ENCODE measurements at places on chromosomes 6 and 20.

- DNase-seq = no peak
These were observed 9.1 kb downstream of the PCIF1 start for GRCh38 chr20:45943613-45944012.

DNA sequence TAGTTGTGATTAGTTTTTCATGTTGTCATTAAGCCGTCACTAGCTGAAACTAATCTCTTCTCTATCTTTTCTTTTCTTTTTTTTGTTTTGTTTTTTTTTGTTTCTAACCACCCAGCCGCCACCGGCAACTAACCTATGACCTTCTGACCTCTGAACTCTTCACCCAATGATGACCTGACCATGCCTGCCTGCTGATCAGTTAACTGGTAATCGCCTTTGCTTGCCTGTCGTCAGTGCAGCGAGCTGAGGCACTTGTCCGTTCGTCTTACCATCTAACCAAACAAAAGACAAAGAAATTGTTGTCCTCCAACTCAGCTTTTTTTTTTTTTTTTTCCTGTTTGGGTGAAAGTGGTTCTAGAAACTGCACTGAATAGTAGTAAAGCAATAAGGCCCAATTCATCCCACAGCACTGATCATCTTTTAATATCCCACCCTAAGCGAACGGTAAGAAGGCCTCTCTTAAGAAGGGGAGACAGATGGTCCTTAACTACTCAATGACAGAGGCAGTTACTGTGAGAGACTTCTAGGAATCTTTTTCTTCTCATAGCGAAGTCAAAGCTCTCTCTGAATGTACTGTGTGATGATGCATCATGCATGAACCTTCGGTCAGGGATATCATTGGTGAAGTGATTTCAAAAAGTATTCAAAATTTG, 156.2 kb downstream of the QKI start:
- DNase-seq = no peak

- DNase-seq = no peak
These were observed 2.4 kb upstream of the KCNK5 start for GRCh38 chr6:39231521-39232243.

DNA sequence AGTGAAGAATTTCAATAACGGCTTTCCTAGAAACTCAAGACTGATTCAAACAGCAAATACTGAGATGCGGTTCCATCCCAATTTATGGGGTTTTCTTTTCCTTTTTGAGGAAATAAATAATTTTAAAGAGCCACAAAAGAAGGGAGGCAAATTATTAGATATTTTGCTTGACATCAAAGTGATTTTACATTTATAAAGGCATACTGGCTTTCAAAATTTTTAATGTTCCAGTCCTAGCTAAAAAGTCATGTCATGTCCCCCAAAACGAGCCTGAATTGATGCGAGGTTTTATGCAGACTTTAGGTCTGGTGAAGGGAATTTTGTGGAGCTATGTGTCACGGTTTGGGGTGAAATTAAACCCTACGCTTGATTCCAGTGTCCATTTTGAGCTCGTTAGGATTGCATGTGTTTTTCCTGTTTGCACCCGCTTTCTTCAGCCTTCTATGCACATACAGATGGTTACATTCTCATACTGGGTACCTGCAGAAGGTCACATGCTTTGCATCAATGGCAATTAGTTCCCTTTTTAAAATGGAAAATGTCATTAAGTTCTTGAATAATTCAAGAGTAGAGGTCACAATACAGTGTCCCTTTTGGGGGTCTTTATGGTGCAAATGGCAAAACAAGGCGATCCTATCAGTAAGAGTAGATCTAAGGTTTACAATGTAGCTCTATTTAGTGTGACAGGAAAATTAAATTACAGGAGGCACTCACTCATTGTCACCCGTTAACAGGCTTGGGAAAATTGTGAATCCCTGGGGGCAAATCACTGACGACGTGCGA, 17.3 kb downstream of the FOXA2 start:
- no peak for DNase-seq

DNA sequence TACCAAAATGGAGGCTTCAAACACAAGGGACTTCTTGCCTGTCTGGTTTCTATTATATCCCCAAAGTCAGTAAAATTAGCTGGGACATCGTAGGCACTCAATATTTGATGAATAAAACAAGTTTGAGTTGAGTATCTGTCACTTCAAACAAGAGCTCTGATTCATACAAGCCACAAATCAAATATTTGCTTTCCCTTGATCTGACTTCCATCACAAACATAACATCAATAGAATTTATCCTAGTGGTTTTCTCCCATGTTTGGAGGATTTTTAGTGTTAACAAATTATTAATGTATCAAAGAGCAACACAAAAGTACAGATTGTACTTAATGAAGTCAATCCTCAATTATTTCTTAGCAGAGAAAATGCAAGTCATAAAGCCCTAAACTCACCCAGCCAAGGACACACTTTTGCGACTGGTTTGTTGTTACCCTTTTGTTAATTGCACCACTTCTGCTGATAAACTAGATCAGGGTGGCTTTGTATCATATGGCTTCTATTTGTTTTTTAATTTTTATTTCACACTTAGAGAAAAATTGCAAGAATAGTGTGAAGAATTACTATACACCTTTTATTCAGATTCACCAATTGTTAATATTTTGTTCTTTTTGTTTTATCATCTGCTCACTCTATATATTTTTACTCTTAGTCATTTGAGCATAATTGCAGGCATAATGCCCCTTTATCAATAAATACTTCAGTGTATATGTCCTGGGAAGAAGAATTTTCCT, 117.4 kb upstream of the PRDM1 start:
- DNase-seq = no peak

DNA sequence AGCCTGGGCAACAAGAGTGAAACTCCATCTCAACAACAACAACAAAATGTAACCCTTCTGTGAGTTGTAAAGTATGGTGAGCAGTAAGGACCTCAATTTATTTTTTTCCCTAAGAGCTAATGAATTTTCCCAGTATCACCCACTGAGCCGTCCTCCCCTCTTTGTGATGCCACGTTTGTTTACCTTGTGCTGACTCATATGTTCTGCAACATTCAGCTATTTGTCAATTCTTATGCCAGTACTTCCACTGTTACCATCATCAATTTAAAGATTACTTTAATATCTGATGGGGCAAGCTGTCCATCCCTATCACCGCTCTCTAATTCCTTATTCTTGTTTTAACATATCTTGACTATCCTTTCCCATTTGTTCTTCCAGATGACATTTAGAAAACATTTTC, 37.5 kb downstream of the MAK start:
- DNase-seq = no peak

- DNase-seq = no peak
These were observed 54.6 kb downstream of the QRSL1 start for GRCh38 chr6:106684011-106684410.

DNA sequence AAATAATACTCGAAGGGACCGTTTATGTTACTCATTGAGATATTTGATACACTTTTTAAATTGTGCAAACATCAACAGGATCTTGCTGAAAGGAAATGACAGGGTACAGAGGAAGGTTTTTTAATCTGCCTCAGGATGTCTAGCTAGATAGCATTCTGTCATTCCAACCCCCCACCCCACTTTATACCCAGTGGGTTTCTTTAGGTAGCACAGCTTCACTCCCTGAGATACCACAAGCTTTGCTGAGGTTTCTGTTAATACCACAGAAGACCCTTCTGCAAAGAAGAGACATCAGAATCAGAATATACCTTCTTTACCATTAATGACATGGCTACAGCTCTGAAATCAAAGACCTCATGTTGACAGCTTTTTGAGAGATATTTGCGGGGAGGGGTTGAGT, 1.3 kb downstream of the PHACTR2 start:
- no peak for DNase-seq

DNA sequence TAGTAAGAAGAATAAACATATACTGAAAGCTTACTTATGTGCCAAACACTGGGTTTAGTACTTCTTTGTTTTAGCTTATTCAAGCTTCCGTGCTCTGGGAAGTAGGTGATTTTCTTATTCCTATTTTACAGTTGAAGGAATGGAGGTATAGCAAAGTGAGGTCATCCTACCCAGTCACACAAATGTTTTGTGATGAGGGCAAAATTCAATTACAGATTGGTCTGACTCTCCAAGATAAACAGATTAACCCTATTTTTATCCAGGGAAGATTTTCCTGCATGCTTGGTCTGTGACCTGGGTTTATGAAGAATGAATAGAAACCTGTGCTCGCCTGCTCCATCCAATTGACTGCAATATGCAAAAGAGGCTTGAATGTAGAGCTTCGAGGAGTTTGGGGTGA, 310.0 kb downstream of the ZNF217 start:
- no peak for DNase-seq

GRCh38 chr6:69261010-69261409, 535.8 kb downstream of the LMBRD1 start:
- no peak for DNase-seq

- no peak for DNase-seq
These were observed 1586.7 kb downstream of the HACE1 start for GRCh38 chr6:103273048-103273447.

- DNase-seq = no peak
These were observed 9.1 kb downstream of the LBP start for GRCh38 chr20:38355161-38356012.

DNA sequence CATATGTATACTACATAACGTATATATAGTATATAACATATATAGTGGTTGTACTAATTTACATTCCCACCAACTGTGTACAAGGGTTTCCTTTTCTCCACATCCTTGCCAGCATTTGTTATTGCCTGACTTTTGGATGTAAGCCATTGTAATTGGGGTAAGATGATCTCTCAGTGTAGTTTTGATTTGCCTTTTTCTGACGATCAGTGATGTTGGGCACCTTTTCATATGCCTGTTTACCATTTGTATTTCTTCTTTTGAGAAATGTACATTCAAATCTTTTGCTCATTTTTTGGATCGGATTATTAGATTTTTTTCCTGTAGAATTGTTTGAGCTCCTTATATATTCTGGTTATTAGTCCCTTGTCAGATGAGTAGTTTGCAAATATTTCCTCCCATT, 11.4 kb downstream of the SYNJ2 start:
- no peak for DNase-seq

- DNase-seq = peak; percentile 47
These were observed 983 bp downstream of the RBBP9 start for GRCh38 chr20:18496042-18496441.

GRCh38 chr20:47749339-47749738, 35.9 kb downstream of the SULF2 start:
- no peak for DNase-seq

- no peak for DNase-seq
These were observed 40.5 kb downstream of the HMGN3 start for GRCh38 chr6:79193971-79194370.

DNA sequence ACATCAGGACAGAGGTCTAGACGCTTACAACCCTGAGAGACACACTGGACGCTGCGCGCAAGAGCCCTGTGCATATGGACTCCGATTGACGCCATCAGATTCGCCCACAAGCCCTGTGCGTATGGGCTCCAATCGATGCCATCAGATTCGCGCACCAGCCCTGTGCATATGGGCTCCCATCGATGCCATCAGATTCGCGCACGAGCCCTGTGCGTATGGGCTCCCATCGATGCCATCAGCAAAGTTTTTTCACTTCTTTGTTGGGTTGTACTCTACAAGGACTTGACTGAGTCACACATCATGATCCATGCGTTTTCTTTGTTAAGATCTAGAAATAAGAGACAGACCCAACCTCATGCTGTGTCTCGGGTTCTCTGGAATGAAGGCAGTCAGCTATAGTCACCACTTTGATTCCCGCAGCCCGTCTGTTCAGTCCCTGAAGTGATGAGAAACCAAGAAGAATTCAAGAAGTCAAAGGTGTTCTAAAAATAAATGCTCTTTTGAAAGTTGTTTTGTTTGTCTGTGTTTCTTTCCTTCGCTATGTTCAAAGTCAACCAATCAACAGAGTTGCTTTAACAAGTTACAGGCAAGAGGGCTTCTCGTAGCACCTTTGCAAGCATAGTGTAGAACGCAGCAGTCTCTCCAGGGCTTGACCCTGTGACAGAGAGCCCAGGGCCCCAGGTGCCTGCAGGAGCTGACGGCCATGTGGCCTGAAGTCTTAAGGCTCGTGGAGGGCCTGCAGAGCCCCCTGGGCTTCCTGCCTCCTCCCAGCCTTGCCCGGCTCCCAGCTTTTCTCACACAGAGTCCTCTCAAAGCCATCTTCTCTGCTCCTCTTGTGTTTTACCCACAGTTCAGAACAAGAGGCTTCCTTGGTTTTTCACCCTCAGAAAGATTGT, 7.9 kb downstream of the RPS6KA2 start:
- no peak for DNase-seq

DNA sequence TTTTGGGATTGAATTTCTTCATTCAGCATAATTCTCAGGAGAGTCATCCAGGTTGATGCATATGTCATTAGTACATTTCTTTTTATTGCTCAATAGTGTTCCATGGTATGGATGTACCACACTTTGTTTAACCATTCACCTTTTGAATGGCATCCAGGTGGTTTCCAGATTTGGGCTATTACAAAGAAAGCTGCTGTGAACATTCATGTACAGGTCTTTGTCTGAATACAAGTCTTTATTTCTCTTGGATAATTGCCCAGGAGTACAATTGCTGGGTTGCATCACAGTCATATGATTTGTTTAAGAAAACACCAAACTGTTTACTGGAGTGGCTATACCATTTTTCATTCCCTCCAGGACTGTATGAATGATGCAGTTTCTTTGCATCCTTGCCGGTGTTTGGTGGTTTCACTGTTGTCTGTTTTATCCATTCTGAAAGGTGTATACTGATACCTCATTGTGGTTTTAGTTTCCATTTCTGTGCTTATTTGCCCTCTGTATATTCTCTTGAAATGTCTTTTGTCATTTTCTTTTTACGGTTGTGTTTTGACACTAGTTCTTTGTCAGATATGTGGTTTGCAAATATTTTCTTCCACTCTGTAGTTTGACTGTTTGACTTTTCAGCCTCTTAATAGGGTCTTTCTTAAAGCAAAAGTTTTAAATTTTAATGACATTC, 8.8 kb downstream of the CDKAL1 start:
- DNase-seq = peak; percentile 85

- DNase-seq = no peak
These were observed 36.0 kb downstream of the ZNF341 start for GRCh38 chr20:33767777-33768138.

DNA sequence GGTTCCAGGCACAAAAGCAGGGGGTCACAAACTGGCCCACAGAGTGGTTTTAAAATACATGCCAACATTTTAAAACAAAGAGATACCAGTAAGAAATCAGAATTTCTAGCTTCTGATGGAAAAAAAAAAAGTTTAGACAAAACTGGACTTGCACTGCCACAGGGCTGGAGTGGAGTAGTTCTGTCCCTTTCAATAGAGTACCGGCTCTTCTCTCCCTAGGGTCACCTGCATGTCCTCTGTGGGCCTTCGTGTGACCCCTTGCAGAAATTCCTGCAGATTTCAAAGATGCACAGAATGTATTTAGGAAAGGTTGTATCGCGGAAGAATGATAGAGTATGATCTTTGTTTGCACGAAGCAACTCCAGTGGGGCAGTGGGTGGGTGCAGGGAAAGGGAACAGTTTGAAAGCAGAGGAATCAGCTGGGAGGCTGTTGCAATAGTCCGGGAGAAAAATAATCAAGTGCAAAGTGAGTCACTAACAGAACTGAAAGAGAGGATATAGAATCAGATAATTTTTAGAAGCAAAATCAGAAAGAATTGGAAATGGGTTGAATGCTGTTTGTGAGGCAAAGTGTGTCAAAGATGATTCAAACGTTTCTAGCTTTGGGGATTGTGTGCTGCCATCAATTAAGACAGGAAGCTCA, 97.3 kb upstream of the STXBP5 start:
- DNase-seq = no peak

- DNase-seq = no peak
These were observed 934 bp downstream of the KCNK5 start for GRCh38 chr6:39228111-39228971.

GRCh38 chr6:31762878-31763618, 592 bp downstream of the SAPCD1 start:
- DNase-seq = no peak

GRCh38 chr6:70956191-70956450, 739 bp downstream of the B3GAT2 start:
- DNase-seq = no peak

All from GM12865 (cell line).